ENCODE measurements at places on chromosomes 2 and 18.

DNA sequence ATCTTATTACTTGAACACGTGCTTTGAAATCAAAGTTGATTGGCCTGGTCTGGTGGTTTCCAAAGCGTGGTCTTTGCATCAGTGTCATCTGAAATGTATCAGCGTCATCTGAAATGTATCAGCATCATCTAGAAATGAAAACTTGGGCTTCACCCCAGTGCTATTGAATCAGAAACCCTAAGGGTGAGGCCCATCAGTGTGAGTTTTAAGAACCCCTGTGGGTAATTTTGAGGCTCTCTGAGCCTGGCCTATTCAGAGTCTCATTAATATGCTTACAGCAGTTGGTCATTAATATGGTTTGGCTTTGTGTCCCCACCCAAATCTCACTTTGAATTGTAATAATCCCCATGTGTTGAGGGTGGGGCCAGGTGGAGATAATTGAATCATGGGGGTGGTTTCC lies 85.2 kb downstream of the NYAP2 start:
- DNase-seq: no peak

GRCh38 chr2:65031341-65032018 lies 24.7 kb upstream of the CEP68 start:
- no peak for DNase-seq

- no peak for DNase-seq
These were observed 251.5 kb downstream of the TXNL1 start for GRCh38 chr18:56386856-56387255.

DNA sequence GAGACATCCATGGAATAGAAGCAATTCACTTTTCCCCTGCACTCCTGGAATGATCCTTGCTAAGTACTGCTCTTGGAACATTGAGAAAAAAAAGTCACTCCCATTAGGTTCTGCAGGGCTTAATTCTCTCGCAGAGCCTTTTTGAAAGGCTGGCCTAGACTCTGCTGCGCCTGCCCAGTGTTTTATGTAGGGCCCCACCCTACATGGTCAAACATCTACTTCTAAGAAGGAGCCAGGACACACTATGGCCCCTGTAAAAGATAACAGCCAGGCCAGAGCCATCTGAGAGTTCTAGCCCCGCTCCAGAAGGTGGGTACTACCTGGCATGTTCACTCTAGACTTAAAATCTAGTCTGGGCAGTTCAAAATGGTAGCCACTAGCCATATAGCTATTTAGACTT lies 30.6 kb upstream of the NPAS2 start:
- no peak for DNase-seq

DNA sequence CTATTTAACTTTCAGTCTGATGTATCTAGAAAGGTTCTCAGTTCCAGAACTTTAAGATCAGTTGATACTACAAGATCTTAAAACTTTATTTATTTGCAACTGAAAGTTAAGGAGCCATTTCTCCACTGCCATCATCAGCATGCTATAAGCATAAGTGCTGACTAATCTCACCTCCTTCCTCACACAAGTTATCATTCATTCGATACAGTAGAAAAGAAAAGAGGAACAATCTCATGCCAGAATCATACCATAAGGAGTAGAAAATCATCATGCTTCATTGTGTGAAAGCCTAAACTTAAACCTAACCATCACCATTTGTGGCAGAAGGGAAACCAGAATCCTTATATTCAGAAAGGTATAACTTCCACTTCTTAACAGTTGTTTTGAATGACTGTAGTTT lies 176.6 kb upstream of the NRXN1 start:
- DNase-seq: no peak

- DNase-seq: peak; percentile 41
These were observed 46.6 kb upstream of the SERTAD2 start for GRCh38 chr2:64700133-64700809.

- DNase-seq: peak; percentile 61
These were observed 11.6 kb downstream of the OXER1 start for GRCh38 chr2:42752314-42752713.

- no peak for DNase-seq
These were observed 19.4 kb downstream of the CFLAR start for GRCh38 chr2:201135386-201135785.

DNA sequence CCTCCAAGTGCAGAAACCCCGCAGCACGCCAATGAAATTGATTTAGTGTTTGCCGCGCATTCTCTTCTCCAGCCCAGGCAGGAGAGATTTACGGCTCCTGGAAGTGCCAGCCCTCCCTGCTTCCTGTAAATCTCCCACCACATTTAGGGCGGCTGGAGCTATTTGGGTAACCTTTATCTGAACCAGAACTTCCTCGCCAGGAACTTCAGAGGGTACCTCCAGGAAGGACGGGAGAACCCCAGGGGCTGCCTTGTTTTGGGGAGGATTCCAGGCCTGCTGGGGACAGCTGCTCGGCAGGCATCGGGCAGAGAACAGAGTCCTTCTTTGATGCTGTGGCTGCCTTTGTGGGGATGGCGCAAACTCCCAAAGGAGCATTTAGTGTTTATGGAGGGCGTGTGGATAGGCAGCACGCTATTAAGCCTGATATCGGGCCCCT lies 122.0 kb upstream of the MYCN start:
- DNase-seq: no peak

DNA sequence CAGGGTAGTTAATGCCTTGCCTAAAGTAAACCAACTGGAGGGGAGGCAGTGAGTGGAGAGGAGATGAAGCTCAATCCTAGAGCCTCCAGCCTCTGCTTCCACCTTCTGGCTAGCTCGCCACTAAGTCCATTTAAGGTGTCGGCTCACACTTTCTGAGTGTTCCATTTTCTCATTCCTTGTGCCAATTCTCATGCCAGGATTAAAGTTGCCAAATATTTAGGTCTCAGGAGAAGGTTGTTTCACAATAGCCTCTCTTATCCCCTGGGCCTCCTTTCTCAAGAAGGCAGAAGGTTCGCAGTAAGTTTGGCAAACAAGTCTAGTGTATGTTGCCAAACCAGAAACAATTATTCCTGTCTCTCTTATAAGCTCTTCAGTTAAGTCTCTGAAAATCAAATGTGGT lies 57.2 kb downstream of the TACR1 start:
- no peak for DNase-seq

DNA sequence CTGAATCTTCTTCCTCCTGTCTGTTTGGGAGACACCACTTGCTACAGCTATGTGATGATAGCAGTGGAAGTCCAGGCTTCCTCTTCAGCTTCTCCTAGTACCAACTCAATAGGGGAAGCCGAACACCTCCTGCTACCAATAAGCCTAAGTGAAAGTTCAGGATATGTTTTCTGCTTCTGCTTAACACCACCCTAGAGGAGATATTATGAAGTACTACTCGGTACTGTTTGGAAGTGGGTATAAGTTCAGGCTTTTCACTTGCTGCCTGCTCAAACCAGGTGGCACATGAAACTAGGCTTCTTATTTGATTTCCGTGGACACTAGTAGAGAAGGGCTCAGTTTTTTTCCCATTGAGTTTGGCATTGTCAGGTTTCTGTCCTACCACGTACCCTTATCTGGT lies 99.8 kb downstream of the PTPN4 start:
- DNase-seq: no peak

- DNase-seq: no peak
These were observed 117.8 kb downstream of the DYM start for GRCh38 chr18:49342690-49343089.

DNA sequence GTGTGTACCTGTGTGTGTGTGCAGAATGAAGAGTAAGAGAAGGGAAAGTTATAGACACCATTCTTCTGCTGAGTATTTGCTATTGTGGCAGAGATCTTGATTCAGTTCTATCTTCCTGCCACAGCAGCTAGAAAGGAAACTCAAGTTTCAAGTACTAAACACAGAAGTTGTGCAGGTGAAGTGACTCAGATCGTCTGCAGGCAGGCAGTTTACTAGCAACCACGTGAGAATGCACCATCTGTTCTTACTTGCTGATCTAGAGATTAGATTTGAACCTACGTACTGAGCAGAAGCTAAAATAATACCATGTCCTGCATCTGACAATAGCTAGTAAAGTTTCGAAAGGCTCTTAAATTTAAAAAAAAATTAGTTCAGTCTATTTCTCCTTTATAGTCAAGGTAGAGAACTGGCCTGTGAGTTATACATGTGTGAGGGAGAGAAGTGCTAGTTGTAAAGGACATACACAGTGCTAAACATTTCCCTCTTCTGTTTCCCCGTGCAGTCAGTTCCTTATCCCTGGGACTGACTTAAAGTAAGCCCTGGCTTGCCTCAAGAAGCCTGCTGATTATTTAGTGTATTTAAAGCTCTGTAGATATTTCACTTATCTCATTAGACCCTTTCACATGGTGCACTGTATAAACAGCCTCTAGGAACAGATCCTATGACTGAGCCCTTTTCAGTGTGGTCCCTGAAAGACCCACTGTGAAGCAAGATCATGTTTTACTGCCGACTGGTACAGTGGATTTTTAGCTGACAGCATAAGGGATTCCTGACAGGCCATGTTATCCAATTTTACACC lies 45.0 kb downstream of the SLC38A11 start:
- DNase-seq: no peak

DNA sequence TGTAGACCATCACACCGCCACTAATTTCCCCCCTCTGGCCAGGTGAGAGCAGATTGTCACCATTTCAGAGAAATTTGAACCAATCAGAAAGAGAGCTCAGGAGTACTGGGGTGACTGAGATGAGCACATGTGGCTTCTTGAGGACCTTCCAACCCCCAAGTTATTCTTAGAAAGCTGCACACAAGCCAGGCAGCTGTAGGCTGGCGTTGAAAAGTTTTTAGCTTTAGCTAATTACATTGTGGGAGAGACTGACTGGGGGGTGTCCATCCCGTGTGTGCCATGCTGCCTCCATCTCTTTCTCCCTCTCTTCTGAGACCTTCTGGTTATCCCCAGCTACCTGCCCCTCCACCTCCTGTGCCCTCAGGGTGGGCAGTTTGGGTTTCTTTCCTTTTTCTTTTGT lies 154.0 kb downstream of the AGAP1 start:
- DNase-seq: no peak

GRCh38 chr2:200125444-200126284 lies 170.3 kb downstream of the MAIP1 start:
- no peak for DNase-seq

DNA sequence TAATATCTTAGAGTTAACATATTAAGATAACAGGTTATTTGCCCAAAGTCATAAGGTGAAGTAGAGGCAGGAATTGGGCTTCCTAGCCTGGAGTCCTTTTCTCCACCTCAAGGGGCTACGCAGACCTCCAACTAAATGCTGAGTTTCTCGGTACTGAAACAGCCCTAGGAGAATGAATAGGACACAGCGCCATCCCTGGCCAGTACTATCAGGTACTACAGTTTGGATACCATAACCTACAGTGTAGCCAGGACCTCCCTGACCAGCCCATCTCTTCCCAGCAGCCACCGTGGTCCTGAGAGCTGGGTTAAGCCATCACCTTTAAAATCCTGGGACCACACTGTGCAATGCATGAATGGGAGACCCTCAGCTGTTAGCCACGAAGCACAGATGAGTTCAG lies 15.7 kb downstream of the CASP8 start:
- no peak for DNase-seq

DNA sequence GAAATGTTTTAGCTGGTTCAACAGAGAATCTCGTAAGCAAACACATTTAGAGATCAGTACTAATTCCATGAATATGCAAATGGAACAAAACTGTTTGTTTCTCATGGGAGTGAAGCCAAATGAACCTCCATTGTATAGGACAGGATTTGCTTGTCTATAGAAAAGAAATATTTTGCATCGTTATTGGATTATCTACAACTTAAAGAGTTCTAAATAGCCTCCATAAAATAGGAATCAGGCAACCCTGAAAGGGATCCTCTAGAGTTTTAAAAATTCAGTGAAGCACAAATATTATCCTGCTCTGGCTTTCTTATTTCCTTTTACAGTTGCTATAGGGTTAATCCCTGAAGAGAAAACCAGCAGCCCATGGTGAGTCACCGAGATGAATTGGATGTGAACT lies 378.4 kb upstream of the NRXN1 start:
- DNase-seq: no peak

DNA sequence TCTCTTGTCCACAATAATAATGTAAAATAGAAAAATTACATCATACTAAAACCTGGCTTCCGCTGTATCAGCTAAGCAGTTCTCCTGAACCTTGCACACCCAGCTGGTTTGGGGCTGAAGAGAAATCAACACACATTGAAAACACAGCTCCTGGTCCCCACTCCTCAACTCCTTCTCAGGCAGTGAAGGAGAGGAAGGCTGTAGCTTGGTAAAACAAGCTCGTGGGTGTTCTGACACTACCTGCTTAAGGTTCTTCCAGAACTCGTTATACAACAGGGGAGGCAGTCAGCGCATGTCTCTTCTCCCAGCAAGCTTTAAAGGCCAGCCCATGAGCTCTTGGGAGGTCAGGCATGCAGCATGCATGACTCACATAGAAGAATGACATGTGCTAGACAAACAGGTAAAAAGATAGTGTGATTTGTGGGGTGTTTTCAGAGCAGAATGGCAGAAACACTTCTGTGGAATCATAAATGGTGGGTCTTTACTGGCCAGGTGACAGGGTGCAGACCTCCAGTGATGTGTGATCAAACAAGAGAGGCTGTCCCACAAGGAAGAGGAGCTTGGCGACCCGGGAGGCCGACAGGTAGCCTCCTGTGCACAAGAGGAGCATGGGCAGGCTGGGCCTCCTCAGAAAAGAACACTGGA lies 69.1 kb downstream of the UXS1 start:
- no peak for DNase-seq

DNA sequence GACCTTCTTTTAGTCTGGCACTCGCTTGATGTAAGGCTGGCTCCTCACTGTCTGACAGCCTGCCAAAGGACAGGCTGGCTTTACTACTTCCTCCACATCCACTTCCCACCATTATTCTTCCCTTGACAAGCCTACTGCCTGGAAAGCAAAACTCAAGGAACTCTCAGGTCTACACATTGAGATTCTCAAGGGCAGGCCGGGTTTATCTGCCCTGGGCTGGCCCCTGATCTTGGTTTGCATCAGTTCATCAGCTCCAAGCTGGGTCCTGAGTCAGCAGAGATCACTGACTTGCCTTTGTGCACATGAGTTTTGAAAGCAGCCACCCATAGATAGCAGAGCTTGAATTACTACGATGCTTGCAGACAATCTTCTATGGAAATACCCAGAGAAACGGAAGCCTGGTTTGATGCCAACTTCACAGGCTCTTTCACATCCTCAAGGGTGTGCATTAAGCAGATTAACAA lies 53.9 kb downstream of the KCTD18 start:
- DNase-seq: no peak

DNA sequence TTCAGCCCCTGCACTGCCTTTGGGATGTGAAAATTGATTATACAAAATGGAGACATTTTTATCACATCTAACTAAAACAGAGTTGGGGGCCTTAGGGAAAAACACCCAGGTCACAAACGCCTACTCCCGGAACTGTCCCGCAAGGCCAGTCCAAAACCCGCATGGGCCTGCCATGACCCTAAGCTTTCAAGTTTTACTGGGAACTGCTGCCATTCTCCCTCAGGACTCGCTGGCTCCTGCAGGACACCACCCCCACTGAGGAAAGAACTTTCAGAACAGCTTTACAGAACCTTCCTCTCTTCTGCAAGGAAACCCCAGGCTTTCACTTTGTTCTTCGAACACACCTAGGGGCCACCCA lies 320.4 kb upstream of the HS6ST1 start:
- DNase-seq: no peak

- no peak for DNase-seq
These were observed 22.2 kb downstream of the SMIM21 start for GRCh38 chr18:75405351-75405750.

- peak; percentile 14 for DNase-seq
These were observed 140.1 kb upstream of the AQP4 start for GRCh38 chr18:27005589-27005988.
